HS-27A (cell line): ENCODE measurements at places on chromosomes 4 and X.

GRCh38 chrX:95346856-95347255 is 1337.8 kb upstream of the DIAPH2 start:
- DNase-seq, result no peak

- no peak for DNase-seq
Measured at GRCh38 chrX:121000589-121000988, 15.0 kb upstream of the CT47A1 start.

DNA sequence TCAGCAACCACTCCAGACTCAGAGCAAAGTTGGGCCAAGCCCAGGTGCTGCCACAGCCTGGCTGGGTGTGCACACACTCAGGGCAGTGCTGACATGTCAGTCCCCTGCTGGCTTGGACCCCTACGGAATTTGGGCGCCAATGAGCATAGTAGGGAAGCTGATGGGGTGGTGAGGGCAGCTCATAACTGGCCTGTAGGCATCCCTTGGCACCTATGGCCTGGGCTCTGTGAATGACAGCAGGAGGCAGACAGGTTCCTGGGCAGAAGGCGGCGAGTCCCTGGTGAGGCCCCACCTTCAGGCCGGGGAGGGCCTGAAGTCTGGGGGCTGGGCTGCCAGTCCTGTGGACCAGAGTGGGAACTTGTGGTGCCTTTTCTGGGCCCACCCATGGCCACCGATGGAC is 15.9 kb upstream of the TMEM185A start:
- DNase-seq, result no peak

DNA sequence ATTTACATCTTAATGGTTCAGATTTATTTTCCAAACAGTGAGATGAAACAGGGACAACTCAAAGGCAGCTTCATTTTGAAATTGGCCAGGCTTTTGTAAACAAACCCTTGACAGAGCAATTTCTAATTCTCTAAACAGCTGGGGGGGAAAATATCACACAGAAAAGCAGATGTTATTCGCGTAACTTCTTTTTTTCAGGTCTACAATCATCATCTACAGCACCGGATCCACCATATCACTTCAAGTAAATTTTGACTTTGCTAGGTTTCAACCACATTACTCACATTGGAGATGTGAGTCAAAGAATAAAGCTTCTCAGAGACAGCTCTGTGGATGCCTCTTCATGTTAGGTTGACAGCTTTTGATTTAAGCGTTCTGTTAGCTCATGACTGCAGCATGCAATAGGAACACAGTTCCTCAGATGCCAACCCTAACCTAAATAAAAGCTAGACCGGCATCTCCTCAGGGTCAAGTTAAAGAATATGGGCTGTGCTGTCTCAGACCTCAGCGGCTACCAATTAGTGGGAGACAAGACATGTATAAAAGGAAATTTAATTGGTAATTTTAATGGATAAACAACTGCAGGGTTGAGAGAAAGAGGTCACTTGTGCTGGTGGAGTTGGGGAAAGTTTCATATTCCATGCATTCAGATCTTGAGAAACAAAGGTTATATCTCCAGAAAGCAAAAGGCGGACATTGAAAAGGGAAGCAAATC is 26.8 kb downstream of the AMELX start:
- DNase-seq, result no peak

DNA sequence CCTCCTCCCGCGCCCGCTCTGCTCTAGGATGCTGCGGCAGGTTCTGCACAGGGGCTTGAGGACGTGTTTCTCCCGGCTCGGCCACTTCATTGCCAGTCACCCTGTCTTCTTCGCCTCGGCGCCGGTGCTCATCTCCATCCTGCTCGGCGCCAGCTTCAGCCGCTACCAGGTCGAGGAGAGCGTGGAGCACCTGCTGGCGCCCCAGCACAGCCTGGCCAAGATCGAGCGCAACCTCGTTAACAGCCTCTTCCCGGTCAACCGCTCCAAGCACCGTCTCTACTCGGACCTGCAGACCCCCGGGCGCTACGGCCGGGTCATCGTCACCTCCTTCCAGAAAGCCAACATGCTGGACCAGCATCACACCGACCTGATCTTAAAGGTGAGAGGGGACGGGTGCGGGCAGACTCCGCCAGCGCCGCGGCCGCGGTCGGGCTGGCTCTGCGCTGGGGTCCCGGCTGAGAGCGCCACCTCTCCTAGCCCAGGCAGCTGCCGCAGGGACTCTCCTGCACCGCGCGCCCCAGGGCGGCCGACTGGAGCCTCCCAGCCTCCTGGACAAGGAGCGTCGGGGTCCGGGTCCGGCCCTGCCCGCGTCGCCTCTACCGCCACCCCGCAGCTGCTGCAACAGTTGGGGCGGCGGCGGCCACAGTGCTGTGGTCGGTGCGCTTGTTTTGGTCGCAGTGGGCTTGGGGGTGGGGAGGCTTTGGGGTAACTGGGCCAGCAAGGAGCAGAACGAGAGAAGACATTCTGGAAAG is at the start of gene PTCHD1:
Gene PTCHD1 (plus strand): TSS at position 2 of the 752 bp plus-strand sequence. CDS start 27 bp downstream, at position 29.
- no peak for DNase-seq

DNA sequence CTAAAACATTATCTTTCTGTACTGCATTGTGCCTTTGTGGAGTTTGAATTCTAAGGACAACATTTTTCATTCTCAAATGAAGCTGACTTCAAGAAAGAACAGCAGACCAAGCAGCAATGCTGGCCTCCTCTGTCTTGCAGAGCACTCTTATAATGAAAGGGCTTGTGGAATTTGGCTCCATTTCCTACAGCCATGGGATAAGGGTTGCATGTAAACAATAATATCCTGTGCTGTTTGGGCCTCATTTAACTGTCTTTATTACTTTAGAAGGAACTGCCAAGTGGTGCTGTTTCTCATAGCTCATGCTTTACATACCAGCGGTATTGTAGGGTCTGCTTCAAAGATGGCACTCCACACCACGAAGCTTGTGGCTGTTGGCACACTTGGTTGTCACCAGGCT is 111.4 kb upstream of the EOLA2 start:
- no peak for DNase-seq

- DNase-seq, result no peak
Measured at GRCh38 chr4:79625361-79625760, 217.3 kb upstream of the GK2 start.

DNA sequence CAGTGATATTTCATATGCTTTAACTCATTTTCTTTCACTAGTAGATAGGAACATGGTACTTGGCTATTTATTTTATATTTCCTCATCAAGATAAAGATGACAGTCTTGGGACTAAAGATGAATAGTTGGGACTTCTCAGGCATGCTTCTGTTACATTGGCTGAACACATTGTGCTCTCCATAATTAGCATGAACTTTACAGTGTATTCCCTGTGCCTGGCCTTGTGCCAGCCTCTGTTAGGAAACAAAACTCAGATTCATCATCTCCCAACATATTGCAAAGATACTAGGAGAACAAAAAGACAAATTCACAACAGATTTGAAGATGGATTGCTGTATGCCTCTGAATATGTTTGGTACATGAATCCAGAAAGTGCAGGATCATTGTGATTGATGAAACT is 26.4 kb downstream of the GRIA2 start:
- no peak for DNase-seq

- DNase-seq, result no peak
Measured at GRCh38 chr4:76694056-76694455, 203.9 kb downstream of the SOWAHB start.

DNA sequence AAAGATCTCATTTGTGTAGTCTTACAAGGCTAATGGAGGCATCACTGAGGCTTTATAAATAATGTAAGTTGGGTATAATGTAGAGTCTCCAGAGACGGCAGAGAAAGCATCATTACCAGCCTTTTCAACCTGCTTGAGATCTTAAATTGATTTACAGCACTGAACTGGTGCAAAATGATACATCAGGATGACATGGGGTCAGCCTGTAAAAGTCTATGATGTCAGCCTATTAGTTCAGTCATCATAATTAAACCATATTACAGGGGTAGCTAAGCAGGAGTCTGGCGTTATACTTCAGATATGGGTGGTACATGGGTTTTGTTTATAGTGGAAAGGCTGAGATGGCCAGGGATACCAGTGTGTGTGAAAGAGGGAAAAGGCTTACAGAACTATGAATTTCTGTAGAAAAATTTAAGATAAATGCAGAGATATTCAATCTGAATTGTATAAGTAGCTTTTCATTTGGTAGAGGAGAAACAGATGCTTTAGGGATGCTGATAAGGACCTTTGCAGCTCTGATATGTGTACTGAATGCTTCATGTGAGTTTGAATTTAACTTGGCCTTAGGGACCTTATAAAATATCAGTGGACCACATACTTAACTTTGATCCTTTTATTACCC is 2.7 kb downstream of the SMAD1 start:
- DNase-seq, result no peak

DNA sequence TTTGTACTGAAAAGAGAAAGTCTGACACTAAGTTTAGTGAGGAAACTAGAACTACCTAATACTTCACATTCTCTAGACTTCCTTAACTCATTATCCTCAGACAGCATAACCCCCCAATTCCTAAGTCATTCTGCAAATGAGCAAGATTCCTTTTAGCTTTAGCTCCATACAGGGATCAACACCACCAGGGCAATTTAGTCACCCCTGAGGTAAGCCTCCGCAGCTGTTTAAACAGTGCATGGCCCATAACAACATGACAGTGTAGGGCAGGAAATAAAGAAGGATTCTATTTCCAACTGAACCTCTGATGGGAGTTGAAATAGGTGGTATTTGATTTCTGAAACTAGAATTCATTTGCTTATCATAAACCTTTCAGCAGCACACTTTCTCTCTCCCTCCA is 112.8 kb upstream of the DKK2 start:
- no peak for DNase-seq

DNA sequence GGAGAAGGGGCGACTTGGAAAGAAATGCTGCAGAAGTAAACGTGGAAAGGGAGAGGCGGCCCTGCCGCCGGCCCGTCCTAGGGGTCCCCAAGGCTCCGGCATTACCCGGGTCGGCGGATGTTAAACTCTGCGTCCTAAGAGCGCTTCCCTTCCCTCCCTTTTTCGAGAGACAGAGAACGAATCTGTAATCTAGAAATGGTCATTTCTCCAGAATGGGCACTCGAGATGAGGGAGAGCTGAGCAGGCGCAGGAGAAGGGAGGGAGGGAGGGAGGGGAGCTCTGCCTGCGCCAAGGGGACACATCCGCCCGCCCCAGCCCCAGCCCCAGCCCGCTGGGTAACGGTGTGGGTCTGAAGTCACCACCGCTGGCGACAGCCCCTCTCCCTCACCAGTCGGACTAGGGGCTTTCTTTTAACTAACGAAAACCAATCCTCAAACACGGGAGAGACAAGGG is 1.7 kb downstream of the HCFC1 start:
- no peak for DNase-seq

DNA sequence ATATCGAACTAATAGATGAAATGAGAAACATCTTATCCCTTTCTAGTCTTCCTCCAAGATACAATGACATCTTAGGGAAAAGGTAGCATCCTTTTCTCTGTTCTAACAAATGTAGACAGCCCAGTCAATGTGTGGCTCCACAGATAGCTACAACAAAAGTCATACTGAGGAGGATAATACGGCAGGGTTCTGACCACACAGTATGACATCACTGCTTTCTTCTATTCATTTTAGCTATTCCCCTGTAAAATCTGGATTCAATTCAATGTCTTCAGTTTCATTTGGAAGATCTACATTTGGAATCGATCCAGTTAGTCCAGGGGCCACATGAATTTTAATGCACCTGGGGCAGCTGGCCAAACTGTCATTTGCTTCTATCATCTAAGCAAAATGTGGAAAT is 51.4 kb downstream of the ENOX2 start:
- no peak for DNase-seq

DNA sequence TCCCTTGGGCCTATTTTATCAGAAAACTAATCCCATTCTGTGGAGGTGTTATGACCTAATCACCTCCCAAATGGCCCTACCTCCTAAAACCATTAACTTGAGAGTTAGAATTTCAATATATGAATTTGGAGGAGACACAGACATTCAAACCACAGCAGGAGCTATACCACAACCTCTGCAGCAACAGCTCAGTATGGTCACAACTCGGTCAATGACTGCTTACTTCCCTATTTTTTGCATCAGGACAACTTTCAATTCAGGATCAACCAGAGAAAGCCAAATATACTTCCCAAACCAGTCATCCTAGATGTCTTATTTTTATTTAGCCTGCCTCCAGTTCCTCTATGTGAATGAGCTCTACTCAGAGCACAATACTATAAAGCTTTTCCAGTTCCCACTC is 11.3 kb upstream of the SMARCA5 start:
- no peak for DNase-seq

DNA sequence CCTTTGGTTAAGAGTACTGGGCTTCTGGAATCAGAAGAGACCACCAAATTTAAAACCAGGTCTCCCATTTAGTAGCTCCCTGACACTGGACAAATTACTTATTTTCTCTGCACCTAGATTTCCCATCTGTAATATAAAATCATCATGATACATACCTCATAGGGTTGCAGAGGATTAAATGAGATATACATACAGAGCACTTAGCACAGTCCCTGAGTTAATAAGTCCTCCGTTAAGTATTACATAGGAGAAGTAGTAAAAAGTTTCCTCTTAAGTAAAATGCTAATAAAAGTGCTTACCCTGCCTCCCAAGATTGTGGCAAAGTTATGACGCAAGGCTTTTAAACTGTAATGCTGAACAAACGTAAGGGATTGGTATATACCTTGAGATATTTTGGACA is 539 bp upstream of the CHIC1 start:
- DNase-seq, result no peak
